ENCODE measurements at places on chromosomes 3 and 15.

DNA sequence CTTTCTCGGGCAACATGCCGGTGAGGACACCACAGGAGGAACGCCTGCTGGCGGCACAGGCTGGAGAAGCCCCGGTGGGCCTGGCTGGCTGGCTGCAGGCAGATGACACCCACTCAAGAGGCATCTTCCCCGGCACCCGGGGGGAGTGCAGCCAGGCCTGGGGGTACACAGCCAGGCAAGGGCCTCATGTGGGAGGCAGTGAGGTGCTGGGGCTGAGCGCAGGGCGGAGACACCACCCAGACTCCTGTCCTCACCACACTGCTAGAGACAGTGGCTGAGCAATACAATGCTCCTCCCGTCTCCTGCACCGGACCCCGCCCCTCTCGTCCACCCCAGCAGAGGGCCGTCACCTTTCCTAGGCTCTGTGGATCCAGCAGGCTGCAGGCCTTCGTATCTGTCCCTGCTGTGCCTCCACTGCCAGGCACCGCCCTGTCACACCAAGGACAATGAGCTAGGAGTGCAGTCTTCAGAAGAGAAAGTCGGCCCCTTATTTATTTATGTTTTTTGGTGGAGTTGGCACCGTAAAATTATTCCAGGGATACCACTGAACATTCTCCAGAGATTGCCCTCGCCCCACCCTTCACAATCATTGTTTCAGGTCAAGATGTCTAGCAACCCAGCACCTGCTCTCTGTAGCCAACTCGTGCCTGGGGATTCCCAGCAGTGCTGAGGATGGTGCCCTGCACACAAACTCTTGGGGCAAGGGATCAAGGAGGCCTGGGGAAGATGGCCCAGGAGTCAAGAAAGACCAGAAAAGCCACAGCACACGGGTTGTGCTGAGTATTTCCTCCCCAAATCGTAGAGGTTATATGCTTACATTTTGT is 129.1 kb downstream of the ATP10A start:
- no peak for DNase-seq

- DNase-seq, result no peak
These were observed 64.6 kb downstream of the ESYT3 start for GRCh38 chr3:138498991-138499390.

DNA sequence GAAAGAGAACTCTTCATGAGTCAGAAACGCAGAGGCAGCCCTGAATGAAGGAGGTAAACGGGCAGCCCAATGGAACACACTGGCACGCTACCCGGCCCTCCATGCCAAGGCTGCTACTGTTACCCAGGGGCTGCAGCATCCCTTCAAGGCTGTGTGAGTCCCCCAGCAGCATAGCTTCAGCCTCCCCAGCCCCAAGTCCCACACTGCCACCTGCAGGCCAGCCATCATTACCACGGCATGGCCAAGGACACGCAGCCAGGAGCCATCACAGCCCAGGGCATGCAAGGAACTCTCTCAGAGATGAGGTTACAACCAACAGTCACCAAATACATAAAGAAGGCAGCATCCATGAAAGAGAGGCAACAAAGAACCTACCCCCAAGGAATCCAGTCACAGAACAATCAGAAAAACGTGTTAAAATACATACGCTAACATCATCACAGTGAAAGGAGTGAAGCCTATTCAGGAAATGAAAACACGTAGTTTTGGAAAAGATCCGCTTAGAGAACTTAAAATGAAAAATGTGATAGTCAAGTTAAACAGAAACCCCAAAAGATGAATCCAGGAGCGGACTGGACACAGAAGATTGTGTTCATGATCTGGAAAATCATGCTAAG is 22.4 kb downstream of the PLA2G4F start:
- DNase-seq, result peak; percentile 7

GRCh38 chr15:85531083-85531482 is 150.7 kb downstream of the AKAP13 start:
- no peak for DNase-seq

DNA sequence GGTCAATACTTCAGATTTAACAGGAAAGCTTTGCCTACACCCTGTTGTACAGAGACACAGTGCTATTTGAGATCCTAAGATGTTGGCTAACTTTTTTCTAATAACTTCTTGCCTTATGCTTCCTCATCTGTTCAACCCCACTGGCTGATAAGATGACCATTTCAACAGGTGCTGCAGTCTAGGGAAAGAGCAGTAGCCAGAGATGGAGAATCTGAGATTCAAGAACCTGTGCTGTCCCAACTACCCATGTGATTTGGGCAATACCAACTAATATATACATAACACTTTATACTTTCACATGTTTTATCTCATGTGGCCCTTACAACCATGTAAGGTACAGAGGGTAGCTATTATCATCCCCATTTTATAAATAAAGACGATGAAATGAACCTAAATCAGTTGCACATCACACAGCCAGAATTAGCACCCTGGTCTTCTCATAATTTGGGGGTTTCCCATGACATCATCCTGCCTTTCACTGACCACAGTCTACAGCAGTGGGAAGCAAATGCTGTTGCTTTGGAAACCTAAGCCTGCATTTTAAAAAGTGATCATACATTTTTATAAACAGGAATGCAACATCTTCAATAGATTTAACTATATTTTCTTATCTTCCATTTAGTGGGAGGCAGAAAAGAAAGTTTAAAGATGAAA is 9.7 kb downstream of the TTC23 start:
- DNase-seq, result no peak

DNA sequence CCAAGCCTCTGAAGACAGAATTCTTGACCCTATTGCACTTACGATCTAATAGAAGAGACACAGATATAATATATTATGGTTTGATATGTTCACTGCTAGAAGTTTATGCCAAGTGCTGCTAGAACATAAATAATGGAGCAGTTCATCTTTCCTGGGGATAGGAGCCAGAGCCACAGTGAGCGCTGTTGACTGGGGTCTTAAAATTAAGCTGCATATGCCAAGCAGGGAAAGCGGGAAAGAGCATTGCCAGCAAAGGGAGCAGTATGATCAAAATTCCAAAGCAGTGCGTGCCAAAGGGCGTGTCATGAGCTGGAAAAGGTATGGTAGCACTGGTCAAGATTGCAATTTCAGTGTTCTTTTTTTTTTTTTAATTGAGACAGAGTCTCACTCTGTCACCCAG is 49.1 kb upstream of the ABHD2 start:
- DNase-seq, result no peak

Data from stimulated activated CD8-positive, alpha-beta memory T cell treated with anti-CD3 and anti-CD28 coated beads, Interleukin-12 subunit alpha, Interleukin-12 subunit beta, amount 100 ng/mL, for 1 hour (primary cell).